Right forelimb (tissue), 1 donor: ENCODE measurements at places on chromosomes 6 and 20.

- DNase-seq, result no peak
These were observed 14.8 kb downstream of the ADGRF1 start for GRCh38 chr6:47027315-47027714.

- DNase-seq, result no peak
These were observed 17.6 kb upstream of the L3MBTL3 start for GRCh38 chr6:130000526-130001421.

- peak; percentile 81 for DNase-seq
These were observed 99.3 kb downstream of the PRND start for GRCh38 chr20:4820806-4821518.

DNA sequence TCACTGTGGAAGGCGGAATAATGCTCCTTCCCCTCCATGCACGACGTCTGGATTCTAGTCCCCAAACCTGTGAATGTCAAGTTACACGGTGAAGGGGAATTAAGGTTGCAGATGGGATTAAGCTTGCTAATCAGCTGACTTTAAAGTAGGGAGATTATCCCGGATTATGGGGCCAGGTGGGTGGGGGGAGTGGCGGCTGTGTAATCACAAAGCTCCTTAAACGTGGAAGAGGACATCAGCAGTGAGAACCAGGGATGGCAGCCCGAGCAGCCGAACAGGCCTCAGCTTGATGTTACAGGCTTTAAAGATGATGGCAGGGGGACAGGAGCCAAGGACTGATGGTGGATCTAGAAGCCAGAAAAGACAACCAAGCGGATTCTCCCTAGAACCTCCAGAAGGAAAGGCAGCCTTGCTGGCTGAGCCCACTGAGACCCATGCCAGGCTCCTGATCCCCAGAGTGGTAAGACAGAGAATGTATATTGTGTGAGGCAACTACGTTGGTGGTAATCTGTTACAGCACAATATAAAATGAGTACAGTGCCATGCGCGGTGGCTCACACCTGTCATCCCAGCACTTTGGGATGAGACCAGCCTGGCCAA lies 117.5 kb downstream of the SCML4 start:
- DNase-seq, result no peak

DNA sequence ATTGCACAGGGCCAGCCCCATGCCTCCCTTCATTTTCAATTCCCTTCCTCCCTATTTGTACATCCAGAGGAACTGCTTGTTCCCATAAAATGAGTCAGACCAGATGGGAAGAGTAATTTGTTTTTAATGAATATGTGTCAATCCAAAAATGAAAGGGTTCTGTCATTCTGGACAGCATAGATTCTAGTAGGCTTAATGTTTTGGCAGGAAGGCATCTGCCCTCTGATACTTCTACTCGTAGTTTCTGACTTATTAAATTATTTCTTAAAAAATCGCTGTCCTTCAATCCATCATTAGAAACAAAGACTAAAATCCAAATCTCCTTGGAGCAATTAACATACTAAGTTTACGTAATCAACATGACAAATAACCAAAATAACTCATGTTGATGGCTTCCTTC lies 665.5 kb downstream of the TENT5A start:
- DNase-seq, result no peak

GRCh38 chr6:28767133-28767532 lies 156.7 kb downstream of the TRIM27 start:
- no peak for DNase-seq
